ENCODE measurements at places on chromosomes 16 and 17.

- DNase-seq = no peak
Measured at GRCh38 chr16:27566417-27566816, 16.5 kb downstream of the KATNIP start.

DNA sequence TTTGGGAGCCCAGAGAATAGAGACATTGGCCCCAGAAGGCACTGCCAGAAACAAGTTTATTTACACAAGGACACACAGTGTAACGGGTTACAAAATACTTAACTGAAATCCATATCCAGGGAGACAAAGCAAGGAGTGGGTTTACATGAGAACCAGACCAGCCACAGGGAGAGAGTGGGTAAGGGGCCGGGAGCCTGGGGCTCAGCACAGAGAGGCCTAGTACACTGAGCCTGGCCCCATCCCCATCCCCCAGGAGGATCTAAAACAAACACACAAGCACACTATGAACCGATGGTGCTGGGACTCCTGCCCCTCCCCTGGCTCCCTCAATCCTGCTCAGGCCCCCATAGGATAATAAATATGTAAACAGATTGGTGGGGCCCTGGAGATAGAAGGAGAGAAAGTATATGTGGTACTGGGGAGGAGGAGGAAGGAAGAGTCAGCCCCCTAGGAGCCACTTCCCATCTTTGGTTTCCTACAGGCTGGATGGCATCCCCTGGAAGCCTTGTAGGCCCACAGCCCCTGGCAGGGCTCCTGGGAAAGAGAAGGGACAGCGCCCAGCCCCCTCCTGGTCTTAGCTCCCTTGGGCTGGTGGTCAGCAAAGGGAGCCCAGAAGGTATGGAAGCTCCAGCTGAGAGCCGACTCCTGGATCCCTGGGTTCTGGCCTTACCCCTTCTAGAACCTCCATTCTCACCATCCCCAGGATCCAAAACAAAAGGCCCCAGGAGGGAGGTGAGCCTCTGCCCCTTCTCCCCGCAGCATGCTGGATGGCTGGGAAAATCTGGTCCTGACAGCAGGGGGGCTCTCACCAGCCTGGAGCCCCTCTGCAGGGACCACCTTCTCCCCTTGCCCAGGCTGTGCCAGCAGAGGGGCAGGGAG, 6.4 kb downstream of the G6PC3 start:
- no peak for DNase-seq

DNA sequence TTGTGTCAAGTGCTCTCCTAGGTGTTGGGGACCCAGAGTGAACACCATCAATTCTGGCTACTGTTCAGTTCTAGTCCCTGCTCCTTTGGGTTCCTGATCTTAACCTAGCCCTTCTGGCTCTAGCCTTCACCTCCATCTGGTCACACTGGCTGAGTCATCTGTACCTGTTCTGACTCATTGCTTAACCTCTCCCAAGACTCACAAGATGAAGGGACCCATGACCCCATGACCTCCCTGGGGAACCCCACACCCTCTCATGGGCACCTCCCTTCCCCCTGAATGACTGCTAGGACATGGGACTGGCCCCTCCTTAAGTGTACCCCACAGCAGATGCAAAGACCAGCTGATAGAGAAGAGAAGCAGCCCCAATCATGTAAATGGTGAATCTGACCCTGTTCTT, 345.8 kb upstream of the CDH5 start:
- no peak for DNase-seq

DNA sequence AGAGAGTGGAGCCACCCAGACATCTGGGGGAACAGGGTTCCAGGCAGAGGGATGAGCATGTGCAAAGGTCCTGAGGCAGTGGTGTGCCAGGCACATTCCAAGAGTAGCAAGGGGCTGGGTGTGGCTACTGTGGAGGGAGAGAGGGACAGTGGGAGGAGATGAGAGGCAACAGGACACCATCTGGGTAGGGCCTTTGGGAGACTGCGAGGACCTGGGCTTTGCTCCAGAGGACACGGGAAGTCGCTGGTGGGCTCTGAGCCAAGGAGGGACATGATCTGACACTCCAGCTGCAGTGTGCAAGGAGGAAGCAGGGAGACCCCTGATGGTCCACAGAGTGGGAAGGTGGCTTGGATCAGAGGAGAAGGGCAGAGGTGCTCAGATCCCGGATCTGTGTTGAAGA, 56.7 kb upstream of the MED9 start:
- no peak for DNase-seq

DNA sequence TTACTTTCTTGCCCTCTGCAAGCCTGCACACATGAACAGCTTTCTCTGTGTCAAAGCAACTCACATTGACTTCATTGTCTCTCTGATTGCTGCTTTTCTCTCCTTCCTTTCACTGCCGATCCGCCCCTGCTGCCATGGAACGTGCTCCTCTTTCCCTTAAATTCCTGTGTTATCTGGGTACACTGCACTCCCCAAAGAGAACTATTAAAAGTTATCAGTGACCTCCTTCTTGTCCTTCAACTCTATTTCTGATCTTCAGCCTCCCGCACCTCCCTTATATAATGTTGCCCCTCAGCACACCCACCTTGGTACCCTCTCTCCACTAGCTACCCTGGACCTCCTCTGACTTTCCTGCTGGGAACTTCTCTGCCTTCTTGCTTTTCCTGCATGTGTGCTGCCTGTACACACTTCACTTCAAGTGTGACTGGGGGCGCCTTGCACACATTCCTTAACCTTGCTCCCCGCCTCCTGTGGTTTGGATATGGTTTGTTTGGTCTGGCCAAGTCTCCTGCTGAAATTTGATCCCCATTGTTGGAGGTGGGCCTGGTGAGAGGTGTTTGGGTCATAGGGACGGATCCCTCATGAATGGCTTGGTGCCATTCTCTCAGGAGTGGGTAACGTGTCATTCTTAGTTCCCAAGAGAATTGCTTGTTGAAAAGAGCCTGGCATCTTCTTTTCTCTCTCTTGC, 26.7 kb upstream of the PMP22 start:
- no peak for DNase-seq

DNA sequence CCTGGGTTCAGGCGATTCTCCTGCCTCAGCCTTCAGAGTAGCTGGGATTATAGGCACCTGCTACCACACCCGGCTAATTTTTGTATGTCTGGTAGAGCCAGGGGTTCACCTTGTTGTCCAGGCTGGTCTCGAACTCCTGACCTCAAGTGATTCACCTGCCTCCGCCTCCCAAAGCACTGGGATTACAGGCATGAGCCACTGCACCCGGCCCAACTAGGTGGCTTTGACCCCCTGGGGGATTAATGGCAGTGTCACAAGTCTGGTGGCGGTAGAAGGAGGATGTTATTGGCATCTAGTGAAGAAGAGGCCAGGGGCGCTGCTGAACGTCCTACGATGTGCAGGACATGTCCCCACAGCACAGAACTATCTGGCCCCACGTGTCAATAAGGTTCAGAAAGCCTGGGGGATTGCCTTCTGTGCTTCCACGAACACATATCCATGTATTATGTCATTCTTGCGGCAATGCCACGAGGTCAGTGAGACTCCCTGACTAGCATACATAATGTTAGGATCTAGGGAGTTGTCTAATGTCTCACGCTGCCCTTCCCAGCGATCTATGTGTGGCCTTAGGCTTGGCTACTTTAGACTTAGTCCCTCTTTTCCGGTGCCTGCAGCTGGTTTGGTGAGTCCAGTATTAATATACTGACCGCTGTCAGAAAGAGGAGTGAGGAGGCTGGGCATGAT, 75.8 kb downstream of the ABCC6 start:
- DNase-seq = no peak

DNA sequence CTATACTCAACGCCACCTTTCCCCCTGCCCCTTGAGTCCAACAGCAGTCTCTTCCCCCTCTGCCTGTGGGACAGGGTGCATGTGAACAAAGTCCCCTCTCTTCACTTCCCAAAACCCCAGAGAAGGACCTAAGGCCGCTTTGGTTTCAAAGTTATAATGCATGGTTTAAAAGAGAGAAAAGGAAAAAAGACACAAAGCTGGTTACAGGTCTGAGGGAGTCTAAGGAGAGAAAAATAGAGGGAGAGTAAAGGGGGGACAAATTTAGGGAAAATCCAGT, 1.1 kb upstream of the GABARAP start:
- DNase-seq = no peak
